AG09319 (cell line): ENCODE measurements at places on chromosomes 11 and 22.

DNA sequence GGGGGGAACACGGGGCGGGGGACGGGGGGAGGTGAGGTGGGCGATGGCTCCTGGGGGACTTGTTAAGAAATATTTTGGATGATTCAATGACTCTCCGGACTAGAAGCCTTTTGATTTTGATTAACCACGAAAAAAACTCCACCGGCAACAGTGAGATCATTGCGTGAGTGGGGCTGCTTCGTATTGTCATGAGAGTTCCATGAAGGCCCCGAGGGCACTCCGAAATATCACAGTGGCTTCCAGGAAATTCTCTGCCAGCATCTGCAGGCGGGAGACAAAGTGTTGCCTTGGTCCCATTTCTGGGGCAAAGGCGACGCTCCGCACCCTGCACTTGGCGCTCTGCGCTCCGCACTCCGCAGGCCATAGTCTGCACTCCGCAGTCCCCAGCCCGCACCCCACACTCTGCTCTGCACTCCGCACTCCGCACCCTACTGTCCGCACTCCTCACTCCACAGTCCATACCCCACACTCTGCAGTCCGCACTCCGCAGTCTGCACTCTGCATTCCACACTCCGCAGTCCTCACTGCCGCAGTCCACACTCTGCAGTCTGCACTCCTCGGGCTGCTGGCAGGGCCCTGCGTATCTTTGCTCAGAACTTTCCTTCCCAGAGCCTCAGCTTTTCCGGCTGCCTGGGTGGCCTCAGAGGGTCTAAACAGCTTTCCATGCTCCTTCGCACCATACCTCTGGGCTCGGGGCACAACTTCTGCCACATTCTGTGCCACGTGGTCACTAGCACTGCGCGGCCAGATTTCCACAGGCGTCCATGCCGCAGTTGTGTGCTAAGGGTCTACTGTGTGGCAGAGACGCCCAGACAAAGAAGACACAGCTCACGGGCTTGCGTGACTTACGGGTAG lies 61.1 kb downstream of the LINC01488 start:
- no peak for DNase-seq

- no peak for DNase-seq
Observed at GRCh38 chr22:38172832-38173640, 8.6 kb downstream of the PLA2G6 start.

GRCh38 chr11:68546555-68546954 lies 86.0 kb downstream of the PPP6R3 start:
- no peak for DNase-seq

DNA sequence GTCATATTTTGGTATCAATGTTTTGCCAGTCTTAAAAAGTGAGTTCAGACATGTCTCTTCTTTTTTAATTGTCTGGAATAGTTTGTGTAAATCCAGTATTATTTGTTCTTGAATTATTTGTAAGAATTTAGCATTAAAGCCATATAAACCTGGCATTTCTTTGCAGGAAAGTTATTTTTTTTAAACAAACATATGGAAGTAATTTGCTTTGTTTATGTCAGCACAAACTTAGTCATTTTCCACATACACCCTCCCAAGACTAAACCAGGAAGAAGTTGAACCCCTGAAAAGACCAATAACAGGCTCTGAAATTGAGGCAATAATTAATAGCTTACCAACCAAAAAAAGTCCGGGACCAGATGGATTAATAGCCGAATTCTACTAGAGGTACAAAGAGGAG lies 9.1 kb upstream of the CCDC81 start:
- DNase-seq = peak; percentile 20
